ENCODE measurements at places on chromosomes 4 and X.

GRCh38 chr4:17448689-17449088 lies 63.2 kb downstream of the QDPR start:
- no peak for DNase-seq

DNA sequence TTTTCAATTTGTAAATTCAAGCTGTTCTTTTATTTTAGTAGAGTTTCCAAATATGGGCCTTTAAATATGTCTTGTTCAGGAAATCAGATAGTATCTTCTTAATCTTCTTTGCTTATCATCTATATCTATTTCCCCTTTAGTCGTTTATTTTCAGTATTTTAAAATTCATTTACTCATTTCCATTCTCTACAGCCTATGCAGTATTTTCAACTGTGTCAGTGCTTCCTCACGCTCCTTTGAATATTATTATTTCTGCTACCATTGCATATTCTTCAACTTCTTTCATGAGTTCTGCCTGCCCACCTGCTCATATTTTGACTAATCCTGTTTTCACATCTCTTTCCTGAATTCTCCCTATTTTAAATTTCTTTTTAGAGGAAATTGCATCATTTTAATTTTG lies 185.4 kb downstream of the DKK2 start:
- no peak for DNase-seq

- DNase-seq = no peak
Measured at GRCh38 chrX:103513067-103513466, 6.2 kb downstream of the RAB40A start.

DNA sequence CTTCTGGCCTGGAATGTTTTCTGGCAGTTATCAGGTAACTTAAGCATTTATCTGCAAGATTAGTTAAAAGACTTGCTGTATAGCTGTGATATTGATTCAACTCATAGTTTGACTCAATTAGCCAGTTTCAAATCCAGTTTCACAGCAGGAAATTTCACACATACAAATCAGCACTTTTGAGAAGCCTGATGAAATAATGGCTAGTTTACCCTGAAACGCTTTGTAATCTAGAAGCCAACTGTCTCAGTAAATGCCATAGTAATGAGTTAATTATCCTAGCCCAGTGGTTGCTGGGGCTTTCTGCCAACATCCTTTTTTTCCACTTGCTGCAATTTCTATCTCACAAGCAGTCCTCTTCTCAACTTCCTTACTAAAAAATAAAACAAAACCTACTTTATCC lies 53.1 kb downstream of the ARHGEF38 start:
- no peak for DNase-seq

DNA sequence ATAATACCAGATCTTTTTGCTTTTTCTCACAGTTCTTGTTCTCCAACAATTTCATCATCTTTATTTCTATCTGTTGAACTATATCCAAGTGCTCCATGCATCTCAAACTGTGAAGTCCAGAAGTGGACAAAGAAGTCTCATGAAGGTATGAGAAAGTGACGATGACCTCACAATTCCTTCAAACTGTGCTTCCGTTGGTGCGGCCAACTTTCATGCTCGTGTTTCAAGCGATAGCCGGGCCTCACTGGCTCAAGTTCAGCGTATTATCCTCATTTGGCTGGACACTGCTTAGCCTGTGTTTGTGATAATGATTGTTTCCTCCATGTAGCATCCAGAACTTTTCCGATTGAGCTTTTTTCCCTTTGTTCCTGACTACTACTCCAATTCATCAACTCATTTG lies 143.1 kb downstream of the PALLD start:
- DNase-seq = no peak

- DNase-seq = no peak
Measured at GRCh38 chr4:106584337-106584989, 215.9 kb upstream of the GIMD1 start.

- DNase-seq = no peak
Measured at GRCh38 chr4:71537551-71538065, 198.8 kb downstream of the SLC4A4 start.

DNA sequence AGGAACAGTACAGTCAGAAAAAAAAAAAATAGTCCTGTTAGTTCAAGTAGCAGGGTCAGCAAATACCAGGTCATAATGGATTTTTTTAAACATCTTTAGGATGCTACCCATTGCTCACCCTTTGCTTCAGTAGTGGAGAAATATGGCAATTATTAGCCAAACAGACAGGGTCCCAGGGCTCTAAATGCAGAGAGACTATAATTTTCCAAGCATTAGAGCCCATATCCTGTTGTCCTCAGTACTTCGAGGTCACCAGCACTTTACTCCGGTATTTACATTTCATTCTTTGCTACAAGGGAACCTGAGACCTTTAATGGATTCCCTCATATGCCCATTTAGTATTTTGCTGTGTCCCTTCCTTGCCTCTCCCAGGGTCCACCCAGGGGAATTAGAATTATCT lies 1562.9 kb upstream of the TENM3 start:
- DNase-seq = no peak

DNA sequence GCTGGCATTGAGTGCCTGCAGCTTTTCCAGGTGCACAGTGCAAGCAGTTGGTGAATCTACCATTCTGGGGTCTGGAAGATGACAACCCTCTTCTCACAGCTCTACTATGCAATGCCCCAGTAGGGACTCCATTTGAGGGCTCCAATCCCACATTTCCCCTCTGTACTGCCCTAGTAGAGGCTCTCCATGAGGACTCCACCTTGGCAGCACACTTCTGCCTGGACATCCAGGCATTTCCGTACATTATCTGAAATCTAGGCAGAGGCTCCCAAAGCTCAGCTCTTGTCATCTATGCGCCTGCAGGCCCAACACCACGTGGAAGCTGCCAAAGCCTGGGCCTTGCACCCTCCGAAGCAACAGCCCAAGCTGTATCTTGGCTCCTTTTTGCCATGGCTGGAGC lies 8.4 kb upstream of the SMAD1 start:
- no peak for DNase-seq

GRCh38 chr4:117400039-117400835 lies 314.9 kb upstream of the TRAM1L1 start:
- no peak for DNase-seq

- no peak for DNase-seq
Measured at GRCh38 chr4:6681191-6681590, 12.5 kb upstream of the S100P start.

GRCh38 chrX:20229155-20229554 lies 37.6 kb downstream of the RPS6KA3 start:
- DNase-seq = no peak

DNA sequence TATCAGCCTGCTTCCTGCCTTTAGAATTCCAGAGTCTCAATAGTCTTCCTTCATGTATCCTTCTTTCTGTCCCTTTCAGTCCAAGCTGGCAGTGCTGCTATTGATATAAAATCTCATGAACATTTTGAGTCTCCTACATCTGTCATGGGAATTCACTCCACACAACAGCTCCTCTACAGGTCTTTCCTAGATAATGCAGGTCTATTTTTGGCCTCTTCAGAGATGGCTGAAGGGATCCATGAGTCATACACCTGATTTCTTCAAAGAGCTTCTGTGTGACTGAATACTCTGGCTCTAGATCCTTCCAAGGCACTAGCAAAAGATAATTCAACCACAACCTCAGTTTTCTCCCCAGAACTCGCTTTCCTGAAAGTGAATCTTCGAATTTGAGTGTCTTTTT lies 115.4 kb downstream of the STPG2 start:
- no peak for DNase-seq

DNA sequence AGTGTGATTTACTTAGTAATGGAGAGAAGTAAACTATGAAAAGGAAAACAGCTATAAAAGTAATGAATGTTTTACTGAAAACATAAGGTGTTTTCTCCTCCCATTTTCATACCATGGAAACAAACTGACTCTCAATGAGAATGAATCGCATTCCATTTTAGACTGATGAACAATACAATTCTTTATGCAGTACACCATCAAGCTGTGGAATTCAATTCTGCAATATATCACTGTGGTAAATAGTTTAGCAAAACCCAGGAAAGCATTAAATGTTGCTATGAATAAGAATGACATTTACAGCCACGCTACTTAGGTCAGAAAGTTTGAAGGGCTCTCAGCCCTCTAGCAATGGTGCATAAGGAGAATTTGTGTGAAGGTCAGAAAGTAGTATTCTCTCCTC lies 7.4 kb downstream of the DCAF8L2 start:
- DNase-seq = no peak

DNA sequence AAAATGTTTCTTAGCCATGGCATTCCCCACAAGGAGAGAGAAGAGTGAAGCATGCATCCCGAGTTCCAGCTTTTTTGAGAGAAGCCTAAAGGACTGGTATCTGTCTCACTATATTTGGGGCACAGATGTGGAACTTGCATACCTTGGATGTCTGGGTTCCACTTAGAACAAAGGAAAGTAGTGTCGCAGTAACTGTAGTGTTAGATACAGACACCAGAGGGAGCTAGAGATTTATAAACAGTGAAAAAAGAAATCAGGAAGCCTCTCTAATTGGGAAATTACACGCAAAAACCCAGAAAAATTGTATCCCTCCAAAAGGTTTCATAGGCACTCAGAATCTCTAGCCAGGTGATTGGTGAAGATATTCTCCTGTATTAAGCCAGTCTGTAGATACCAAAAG lies 34.4 kb downstream of the AGTR2 start:
- DNase-seq = no peak

GRCh38 chr4:139509727-139510410 lies 46.1 kb downstream of the SETD7 start:
- DNase-seq = no peak

DNA sequence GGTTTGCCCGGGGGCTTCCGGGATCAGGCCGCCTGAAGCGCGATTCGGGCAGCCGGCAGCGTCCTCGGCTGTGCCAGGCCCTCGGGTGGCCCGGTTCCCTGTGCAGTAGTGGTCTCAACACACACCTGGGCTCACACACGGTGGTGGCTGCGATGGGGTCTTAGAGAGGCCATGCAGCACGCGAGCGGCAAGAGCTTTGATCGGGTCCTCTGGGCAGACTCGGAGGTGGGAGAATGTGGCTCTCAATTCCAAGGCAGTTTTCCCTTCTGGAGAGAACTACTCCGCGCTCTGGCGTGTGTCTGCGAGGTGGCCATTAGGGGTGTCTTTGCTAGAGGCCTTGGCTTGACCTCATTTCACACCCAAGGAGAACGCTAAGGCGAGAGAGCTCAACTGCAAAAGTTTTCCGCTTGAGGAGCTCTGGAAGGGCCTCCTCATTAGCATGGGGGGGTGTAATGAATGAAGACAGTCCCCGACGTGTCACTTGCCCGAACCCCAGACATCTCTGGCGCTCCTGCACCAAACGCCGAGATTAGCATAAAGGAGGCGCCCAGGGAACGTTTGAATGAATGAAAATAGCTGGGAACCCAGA lies 771 bp upstream of the RBPJ start:
- DNase-seq = peak; percentile 55

- DNase-seq = peak; percentile 75
Measured at GRCh38 chr4:168880811-168881595, 129.1 kb downstream of the CBR4 start.

DNA sequence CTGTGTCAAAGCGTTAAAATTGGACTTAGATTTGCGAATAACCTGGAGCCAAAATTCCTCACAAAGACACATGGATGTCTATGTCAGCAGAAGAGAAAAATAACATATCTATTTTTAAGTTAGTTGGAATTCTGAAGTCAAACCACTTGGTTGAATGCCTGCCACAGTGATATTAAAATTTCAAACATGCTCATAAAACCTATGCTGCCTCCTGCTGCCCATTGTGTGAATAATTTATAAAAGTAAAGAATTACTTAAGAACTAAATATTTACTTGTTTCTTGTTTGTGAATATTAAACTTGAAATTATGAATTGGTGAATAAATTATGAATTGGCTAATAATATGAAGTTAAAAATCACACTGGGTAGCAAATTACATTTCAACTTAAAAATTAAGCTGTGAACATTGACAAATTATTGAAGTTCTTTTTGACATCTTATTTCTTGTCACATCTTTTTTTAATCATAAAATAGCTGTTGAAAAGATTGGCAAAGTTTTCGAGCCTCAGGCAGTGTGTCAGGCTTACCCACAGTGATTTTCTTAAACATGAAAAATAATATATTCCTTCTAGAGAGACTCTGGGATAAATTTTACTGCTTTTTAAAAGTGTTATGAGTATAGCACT lies 35.4 kb downstream of the FABP2 start:
- DNase-seq = no peak

DNA sequence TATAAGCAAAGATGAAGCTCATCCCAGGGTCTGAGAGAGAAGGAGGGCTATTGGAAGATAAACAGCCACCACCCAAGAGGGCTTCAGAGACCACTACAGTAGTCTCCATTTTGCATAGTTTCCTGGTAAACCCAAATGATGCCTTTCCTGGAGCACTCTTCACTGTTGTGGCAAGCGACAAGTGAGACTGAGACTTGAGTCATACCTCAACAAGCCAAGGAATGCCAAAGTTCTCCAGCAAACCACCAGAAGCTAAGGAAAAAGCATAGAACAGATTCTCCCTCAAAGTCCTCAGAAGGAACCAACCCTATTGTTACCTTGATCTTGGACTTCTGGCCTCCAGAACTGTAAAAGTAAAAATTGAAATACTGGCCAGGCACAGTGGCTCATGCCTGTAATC lies 65.9 kb downstream of the LARP7 start:
- no peak for DNase-seq

DNA sequence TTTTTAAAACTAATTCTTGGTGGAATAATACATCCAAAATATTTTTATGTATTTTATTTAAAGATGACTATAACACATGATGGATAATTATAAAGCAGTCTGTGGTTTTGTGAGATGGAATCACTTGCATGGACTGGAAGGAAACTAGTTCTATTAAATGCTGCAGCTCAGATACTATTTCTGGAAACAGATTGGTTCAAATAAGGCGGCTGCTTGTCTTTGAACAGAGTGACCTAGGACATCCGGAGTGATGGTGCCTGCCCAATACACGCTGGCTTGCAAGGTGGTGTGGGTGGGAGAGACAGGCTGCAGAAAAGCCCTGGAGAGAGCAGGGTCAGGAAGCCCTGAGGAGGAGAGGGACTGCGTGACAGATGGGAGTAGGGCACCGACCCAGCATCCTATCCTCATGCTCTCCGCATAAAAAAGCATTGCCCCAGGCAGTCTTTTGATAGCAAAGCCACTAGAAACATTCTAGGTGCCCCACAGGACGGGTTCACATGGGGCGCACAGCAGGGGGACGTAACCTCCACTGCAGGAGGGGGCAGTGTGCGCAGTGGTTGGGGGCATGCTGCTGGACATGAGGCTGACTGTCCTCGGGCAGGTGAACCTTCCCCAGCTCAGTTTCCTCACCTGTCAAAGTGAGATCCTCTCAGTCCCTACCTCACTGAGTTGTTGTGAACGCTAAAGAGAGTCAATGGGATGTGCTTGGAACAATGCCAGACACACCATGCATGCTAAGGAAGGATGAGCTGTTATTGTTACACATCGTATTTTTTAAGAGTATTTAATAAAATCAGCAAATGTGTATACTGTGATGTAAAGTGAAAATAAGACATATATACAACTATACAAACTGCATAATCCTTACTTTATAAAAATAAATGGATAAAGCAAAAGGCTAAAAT lies 71.3 kb downstream of the EVC2 start:
- DNase-seq = no peak

All from GF-D8 (cell line).